Stimulated activated CD8-positive, alpha-beta memory T cell treated with anti-CD3 and anti-CD28 coated beads, Interleukin-7, amount 100 ng/mL, for 1 hour (primary cell): ENCODE measurements at places on chromosomes 3 and 15.

- DNase-seq, result no peak
Measured at GRCh38 chr3:30531017-30531570, 75.3 kb upstream of the TGFBR2 start.

GRCh38 chr15:92197746-92198145 lies 195.9 kb upstream of the ST8SIA2 start:
- no peak for DNase-seq

DNA sequence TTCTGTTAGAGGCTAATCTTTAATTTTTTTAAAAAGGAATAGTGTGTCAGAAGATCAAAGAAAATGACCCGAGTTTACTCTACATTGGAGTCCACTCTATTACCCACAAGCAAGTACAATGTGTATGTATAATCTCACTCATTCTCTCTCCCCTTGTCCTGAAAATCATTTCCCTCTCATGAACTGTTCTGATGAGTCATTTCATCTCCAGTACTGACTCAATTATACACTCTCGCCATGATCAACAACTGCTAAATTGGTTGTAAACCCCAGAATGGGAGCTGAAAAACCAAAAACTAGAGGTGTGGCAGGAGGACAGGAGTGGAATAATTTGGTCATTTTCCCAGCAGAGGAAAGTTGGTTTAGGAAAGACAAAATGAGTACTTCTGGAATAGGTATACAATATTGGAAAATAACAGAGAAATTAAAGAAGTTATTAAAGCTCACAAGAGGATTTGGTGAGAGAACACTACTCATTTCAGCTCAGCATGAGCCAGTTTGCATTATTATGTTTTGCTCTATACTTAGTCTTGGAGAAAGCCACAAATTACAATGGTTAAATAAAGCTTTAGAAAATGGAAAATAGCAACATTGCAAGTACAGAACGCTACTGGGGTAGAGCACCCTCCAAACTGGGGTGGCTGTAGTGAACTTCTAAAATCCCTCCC lies 144.3 kb upstream of the PFN2 start:
- no peak for DNase-seq

- no peak for DNase-seq
Measured at GRCh38 chr3:128398586-128398985, 68.1 kb downstream of the DNAJB8 start.

GRCh38 chr3:53773021-53773436 lies 73.2 kb downstream of the CHDH start:
- DNase-seq, result no peak

- no peak for DNase-seq
Measured at GRCh38 chr15:98217356-98217755, 256.9 kb downstream of the ARRDC4 start.

GRCh38 chr3:87088993-87089841 lies 98.3 kb upstream of the VGLL3 start:
- DNase-seq, result no peak

GRCh38 chr15:85652457-85652856 lies 142.3 kb downstream of the KLHL25 start:
- DNase-seq, result no peak

DNA sequence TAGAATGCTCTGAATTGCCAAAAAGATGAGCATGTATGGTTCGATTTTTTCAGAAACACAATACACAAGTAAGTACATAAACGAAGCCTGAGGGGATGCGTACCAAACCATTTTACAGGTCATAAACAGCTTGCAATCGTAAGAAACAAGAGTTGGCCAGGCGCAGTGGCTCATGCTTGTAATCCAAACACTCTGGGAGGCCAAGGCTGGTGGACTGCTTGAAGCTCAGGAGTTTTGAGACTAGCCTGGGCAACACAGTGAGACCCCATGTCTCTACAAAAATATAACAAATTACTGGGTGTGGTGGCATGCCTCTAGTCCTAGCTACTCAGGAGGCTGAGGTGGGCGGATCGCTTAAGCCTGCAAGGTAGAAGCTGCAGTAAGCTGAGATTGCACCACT lies 13.4 kb downstream of the TRA2B start:
- no peak for DNase-seq

- DNase-seq, result no peak
Measured at GRCh38 chr3:69791106-69791505, 51.8 kb downstream of the MITF start.

- no peak for DNase-seq
Measured at GRCh38 chr3:112610121-112610520, 30.8 kb downstream of the CCDC80 start.

GRCh38 chr15:73442421-73442820 lies 543 bp upstream of the REC114 start:
- DNase-seq, result no peak

DNA sequence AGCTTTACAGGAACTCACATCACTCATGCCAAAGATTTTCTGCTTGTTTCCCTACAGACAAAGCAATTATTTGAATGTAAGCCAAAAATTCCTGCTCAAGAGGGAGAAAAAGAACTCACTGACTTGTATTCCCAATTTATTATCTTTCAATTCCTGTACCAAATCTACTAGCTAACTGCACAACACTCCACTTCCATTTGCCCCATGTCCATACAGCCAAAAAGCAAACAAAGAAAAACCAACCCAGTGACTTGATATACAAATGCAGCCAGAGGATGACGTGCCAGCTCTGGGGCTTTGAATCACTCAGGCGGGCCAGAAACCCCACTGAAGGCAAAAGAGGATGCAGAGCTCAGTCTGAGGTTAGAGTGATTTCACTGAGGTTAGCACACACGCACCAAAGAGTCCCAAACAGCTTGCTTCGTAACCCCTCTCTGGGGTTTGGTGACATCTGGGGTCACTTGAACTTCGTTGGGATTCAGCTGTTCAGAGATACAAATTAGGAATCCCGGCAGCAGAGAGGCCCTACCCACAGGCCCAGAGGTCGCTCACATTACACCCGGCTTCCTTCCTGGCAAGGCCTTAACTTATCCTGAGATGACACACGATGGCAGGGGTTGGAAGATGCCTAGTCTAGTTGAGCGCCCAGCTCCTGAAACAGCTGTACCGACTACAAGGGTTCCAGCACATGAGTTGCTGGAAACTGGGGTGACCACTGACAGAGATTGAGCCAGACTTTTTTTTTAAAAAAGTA lies 1.6 kb downstream of the RFTN1 start:
- DNase-seq, result peak; percentile 34

DNA sequence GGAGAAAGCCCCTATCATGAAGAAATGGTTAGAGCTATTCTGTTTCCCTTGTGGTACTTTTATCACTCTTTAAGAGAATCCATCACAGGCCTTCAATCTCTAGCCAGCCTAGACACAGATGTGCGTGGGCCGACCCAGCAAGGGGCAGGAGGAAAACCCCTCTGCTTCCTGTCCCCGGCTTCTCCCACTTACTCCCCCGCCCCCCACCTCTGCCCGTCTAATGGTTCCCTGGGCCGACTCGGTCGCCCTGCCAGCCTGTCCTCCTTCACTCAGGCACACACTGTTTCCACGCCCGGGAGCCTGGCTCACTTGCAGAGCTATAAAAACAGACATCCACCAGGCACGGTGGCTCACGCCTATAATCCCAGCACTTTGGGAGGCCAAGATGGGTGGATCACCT lies 58.3 kb upstream of the TFRC start:
- DNase-seq, result no peak

GRCh38 chr15:66241908-66242285 lies 11.7 kb downstream of the MEGF11 start:
- DNase-seq, result no peak

- no peak for DNase-seq
Measured at GRCh38 chr15:73941044-73941443, 14.8 kb downstream of the LOXL1 start.

GRCh38 chr3:151328298-151328995 lies 902 bp downstream of the P2RY13 start:
- no peak for DNase-seq
